ENCODE measurements at places on chromosomes 16 and 17. TPM values are rescaled to one million over a fixed set of nuclear protein-coding genes. Genes with fewer than 3 reads are reported as not detected.

The FNDC8 gene
- total RNA-seq, result not detected

The RAB11FIP4 gene
- 0.99 TPM for total RNA-seq

- no peaks in the 10 kb centered on the region for H3K36me3 ChIP-seq
- H3K27ac ChIP-seq, result no peak overlapping the region
- DNase-seq, result no peak
- H3K4me1 ChIP-seq, result no peaks in the 10 kb centered on the region
- H3K27me3 ChIP-seq, result no peaks in the 10 kb centered on the region
Measured at GRCh38 chr17:33076979-33077378, 85.3 kb downstream of the SPACA3 start.

GRCh38 chr17:77497578-77497934, 356.8 kb downstream of the SEC14L1 start:
- H3K4me1 ChIP-seq, result peaks cover 5% of the 10 kb centered on the region
- H3K27me3 ChIP-seq, result no peaks in the 10 kb centered on the region
- H3K36me3 ChIP-seq, result peaks cover 35% of the 10 kb centered on the region
- H3K4me3 ChIP-seq, result no peak overlapping the region
- DNase-seq, result no peak

DNA sequence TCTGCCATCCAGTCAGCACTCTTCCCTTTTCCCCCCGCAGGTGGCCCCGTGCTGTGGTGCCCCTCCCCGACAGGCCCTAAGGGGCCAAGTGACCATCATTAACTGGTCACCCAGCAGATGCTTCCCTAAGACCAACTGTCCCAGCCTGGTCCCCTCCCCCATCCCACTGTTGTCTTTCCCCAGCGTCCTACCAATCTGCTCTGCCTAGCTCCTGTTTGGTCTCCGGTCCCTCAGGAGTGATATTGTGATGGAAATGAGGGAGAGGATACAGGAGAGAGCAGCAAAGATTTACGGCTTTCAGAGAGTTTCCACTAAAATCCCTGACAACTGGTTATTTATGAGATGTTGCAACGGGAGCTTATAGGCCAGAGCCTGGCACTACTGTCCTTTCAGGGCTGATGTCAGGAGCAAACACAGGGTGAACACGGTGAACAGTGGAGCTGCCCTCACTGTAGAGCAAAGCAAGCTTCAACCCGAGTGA, 1.4 kb upstream of the TTLL6 start:
- H3K4me3 ChIP-seq, result no peak overlapping the region
- peaks cover 7% of the 10 kb centered on the region for H3K4me1 ChIP-seq
- H3K27ac ChIP-seq, result no peak overlapping the region

DNA sequence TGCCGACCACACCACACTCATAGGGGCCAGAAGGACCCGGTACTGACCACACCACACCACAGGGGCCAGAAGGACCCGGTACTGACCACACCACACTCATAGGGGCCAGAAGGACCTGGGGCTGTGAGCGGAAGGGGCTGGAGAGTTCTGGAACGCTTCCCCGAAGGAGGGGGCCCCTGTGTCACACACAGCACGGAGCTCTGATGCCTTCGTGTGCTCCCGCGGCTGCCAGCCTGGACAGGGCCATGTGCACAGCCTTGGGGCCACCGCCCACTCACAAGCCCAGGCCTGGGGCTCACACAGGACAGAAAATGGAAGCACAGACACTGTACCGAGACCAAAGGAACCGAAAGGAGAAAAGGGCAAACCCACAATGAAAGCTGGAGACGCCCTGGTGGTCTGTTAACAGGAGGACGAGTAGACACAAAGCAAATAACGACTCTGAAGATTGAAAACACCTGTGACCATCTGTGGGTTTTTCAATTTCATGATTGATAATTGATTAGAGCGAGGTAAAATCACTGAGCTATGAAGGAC, 106.5 kb upstream of the METRNL start:
- H3K27ac ChIP-seq, result no peak overlapping the region
- H3K27me3 ChIP-seq, result no peaks in the 10 kb centered on the region
- H3K4me1 ChIP-seq, result peaks cover 4% of the 10 kb centered on the region

The CHST4 gene
- total RNA-seq, result not detected

The GHDC gene
- 9.1 TPM for total RNA-seq

The TP53TG3 gene
- not detected for total RNA-seq

GRCh38 chr17:67557921-67558320, 159.8 kb upstream of the NOL11 start:
- peaks cover 5% of the 10 kb centered on the region for H3K36me3 ChIP-seq
- H3K27me3 ChIP-seq, result no peaks in the 10 kb centered on the region
- H3K4me1 ChIP-seq, result peaks cover 10% of the 10 kb centered on the region
- H3K27ac ChIP-seq, result no peak overlapping the region
- H3K4me3 ChIP-seq, result no peak overlapping the region

DNA sequence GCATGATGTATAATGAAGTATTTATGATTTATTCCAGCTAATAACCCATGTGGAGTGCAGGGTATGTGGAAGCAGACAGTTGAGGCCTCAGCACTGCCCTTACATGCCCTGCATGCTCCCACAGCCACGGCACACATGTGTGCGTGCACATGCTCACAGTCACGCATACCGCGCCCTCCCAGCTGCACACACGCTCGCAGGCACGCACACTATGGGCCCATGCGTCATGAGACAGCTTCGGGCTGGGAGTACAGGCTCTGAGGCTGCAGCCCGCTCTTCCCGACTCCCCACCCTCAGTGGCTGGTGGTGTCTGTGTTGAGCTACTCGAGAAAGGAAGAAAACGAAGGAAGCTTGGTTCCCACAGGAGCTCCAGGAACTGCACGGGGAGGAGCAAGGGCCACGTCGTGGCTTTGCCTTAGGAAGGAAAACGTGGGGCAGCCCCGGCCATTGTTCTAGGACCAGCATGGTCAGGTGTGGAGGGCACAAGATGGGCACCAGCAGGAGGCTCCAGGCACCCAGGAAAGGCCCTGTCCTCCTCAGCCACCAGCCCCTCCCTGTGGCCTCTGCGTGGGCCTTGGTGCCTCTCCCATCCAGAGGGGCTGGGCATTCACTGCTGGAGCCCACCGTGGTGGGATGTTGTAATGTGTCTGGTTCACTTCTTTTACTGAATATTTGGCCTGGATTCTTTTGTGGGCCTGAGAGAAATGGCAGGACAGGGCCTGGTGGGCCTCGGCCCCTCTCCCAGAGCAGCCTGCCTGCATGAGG, 27.5 kb upstream of the CDH15 start:
- no peaks in the 10 kb centered on the region for H3K27me3 ChIP-seq
- no peak overlapping the region for H3K27ac ChIP-seq
- no peak for DNase-seq
- no peak overlapping the region for H3K4me3 ChIP-seq
- peaks cover 11% of the 10 kb centered on the region for H3K36me3 ChIP-seq

DNA sequence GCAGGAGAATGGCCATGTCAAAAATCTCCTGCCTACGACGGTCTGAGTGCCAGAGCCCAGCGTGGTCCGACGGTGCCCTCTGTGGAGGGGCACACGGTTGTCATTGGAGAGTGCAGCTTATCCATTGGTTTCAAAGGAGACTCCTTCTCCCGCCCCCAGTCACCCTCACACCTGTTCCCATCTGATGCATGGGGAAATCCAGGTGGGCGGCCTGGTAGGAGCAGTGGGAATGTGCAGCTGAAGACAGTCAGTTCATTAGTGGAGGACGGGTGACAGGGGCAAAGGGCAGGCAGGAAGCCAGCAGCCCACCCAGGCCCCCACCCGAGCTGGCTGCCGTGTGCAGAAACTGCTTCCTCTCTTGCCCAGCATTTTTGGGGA, 162.3 kb downstream of the IRF8 start:
- peaks cover 41% of the 10 kb centered on the region for H3K27me3 ChIP-seq
- H3K4me1 ChIP-seq, result no peaks in the 10 kb centered on the region
- H3K4me3 ChIP-seq, result no peak overlapping the region

The NPIPA3 gene
- not detected for total RNA-seq

GRCh38 chr16:67562918-67563707, 787 bp downstream of the CTCF start:
- H3K27ac ChIP-seq, result peak overlapping the region; percentile 89
- no peaks in the 10 kb centered on the region for H3K36me3 ChIP-seq
- peaks cover 27% of the 10 kb centered on the region for H3K4me1 ChIP-seq
- H3K4me3 ChIP-seq, result peak overlapping the region; percentile 84
- DNase-seq, result peak; percentile 89

- no peaks in the 10 kb centered on the region for H3K4me1 ChIP-seq
- DNase-seq, result no peak
- H3K27ac ChIP-seq, result no peak overlapping the region
- H3K36me3 ChIP-seq, result no peaks in the 10 kb centered on the region
- no peaks in the 10 kb centered on the region for H3K27me3 ChIP-seq
Measured at GRCh38 chr16:60642956-60643355, 1393.3 kb downstream of the CDH8 start.

The SCARF1 gene
- 0.64 TPM for total RNA-seq

DNA sequence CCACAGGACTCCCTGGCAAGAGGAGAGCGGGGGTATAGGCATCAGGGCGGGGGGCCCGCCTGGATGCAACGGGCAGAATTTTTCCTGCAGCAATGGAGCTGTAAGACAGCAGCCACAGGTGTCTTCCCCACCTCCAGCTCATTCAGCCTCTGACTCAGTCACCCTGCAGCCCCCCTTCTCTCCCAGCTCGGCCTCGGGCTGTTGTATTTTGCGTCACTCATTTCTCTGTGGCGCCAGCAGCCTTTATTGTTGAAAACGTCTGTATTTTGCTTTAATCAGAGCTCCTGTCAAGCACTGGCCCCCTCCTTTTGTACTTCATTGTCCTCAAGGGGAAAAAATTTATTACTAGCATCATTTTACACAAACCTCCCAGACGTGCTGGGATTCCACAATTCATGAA, 117.7 kb downstream of the WSCD1 start:
- no peak overlapping the region for H3K27ac ChIP-seq
- no peak for DNase-seq
- peaks cover 3% of the 10 kb centered on the region for H3K27me3 ChIP-seq
- no peaks in the 10 kb centered on the region for H3K36me3 ChIP-seq
- peaks cover 1% of the 10 kb centered on the region for H3K4me1 ChIP-seq
